ENCODE measurements at places on chromosomes 16 and 17.

DNA sequence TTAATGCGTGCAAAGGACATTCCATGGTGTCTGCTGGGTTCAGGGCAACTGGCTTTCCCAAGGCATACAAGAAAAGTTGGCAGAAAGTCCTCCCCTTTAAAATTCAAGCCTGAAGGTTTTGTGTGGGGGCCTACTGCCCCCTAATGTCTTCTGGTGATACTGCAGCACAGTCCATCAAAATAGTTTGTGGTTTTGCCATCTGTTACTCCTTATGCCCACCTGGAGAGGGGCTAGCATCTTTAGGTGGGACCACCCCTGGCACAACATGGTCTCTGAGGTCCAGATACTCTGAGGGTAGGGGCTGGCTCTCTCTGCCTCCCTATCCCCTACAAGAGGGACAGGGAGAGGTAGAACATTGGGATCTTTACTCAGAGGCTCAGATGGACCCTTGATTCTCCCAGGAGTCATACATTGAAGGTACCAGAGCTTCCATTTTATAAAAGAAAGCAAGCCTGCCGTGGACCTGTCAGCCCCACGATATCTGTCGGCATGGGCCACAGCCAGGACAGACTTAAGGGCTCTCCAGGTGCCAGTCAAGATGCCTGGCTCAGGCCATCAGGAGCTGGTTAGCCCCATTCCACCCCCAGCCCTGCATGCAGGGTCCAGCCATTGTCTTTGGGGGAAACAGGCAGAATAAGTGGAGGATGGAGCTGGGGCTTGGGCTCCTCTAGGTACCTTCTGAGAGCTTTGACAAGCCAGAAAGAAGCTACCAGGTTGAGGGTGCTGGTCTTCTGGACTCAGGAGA, 6.3 kb downstream of the ESRP2 start:
- no peak for DNase-seq

GRCh38 chr17:15403276-15403939, 62.0 kb upstream of the TEKT3 start:
- DNase-seq, result no peak

- DNase-seq, result no peak
Observed at GRCh38 chr16:47940466-47940865, 215.3 kb downstream of the ABCC12 start.

- no peak for DNase-seq
Observed at GRCh38 chr17:6592173-6592572, 35.8 kb upstream of the PITPNM3 start.

DNA sequence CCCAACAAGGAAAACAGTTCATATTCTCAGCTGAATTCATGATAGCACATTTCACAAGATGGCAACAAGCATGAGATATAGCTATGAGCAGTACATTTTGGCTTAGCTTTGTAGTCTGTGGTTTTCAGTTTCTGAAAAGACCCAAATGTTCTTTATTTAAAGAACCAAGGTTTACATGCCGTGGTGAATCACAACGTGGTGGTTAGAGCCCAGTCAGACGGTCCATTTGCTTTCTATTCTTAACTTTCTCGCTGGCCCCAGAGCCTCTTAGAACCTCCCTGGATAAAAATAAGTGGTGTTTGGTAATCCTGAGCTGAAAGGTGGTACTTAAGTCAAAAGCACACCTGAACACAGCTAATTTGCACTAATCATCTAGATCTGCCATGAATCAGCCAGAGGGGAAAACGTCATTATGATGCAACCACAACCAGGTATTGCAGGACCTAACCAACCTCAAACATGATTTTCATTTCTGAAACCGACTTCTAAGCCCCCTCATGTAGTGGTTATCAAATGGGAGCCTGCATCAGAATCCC, 18.6 kb upstream of the HAPSTR1 start:
- peak; percentile 74 for DNase-seq

- DNase-seq, result no peak
Observed at GRCh38 chr17:15482476-15482875, 15.1 kb upstream of the CDRT4 start.

DNA sequence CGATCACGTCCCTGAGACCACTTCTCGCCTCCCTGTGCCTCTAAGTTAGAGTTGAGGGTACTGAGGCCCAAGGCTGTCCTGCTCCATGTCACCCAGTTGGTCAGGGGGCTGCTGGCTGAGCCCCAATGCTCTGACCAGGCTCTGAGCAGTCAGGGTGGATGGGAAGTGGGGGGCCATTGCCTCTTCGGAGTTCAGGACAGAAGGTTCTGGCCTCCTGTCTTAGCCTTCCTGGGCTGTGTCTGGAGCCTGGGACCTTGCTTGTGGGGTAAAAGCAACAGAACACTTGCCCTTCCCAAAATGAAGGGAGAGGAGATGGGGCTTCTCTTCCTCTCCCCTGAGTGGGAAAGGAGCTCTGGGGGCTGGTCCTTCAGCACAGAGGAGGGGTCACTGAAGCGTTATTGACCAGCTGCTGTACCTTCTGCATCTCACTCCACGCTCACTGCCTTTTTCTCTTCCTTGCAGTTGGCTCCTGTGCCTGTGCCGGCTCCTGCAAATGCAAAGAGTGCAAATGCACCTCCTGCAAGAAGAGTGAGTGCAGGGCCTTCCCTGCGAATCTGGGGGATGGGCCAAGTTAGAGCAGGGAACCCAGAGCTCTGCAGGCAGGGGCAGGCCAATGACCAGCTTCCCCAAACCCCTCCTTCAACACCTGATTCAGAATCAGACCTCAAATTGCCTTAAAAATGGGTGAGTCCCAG, 580 bp downstream of the MT1X start:
- DNase-seq, result no peak

DNA sequence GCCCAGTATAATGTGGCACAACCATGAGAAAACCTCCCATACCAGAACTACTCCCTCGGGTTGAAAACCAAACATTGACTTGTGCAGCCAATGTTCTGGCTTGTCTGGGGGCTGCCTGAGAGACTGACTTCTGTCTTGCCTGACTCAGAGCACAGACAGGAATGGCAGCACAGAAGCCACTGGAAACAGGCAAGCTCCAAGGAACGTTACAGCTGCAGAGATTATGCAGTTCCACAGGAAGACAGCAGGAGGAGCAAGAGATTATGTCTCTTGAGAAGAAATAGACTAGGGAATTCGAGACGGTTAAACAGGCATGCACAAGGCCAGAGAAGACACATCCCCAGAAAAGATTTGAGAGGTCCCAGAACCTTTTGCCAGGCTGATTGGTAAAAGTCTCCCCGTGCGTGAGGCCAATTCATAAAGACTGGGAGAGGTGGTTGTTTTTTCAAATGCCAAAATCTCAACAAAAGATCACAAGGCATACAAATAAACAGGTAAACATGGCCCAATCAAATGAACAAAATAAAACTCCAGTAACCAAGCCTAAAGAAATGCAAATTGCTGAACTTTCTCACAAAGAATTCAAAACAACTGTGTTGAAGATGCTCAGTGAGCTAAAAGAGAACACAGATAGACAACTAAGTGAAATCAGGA, 90.6 kb upstream of the CDH5 start:
- no peak for DNase-seq

DNA sequence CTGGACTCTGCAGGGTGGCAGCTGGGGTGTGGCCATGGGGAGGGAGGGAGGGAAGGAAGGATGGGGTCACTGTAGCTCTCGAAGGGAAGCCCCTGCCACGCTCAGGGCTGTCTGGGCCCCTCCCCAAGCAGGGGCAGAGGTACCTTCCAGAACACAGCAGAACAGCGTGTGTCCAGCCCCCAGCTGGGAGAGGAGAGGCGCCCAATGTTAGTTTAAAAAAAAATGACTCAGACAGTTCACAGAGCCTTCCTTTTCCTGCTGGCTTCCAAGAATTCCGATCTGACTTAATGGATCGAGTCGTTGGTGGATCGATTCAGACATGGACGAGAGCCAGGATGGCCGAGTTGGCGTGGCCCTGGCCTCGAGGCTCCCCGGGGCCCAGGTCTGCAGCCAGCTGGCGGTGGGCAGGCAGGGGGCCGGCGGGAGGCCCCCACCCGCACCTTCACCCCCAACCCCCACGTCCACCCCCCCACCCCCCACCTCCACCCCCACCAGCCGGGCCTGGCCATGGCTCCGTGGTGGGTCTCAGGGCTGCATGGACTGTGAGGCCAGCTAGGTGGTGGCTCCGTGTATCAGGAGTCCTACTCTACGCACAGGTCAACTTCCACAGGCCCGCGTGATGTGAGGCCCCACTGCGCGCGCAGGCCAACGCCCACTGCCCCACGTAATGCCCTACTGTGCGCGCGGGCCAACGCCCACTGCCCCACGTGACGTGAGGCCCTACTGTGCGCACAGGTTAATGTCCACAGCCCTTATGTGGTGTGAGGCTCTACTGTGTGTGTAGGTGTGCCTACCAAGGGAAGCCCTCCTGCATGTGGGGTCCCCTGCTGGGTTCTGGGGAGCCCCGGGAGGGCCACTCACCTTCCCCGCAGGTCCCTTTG, 21.8 kb downstream of the CACNA1H start:
- no peak for DNase-seq

DNA sequence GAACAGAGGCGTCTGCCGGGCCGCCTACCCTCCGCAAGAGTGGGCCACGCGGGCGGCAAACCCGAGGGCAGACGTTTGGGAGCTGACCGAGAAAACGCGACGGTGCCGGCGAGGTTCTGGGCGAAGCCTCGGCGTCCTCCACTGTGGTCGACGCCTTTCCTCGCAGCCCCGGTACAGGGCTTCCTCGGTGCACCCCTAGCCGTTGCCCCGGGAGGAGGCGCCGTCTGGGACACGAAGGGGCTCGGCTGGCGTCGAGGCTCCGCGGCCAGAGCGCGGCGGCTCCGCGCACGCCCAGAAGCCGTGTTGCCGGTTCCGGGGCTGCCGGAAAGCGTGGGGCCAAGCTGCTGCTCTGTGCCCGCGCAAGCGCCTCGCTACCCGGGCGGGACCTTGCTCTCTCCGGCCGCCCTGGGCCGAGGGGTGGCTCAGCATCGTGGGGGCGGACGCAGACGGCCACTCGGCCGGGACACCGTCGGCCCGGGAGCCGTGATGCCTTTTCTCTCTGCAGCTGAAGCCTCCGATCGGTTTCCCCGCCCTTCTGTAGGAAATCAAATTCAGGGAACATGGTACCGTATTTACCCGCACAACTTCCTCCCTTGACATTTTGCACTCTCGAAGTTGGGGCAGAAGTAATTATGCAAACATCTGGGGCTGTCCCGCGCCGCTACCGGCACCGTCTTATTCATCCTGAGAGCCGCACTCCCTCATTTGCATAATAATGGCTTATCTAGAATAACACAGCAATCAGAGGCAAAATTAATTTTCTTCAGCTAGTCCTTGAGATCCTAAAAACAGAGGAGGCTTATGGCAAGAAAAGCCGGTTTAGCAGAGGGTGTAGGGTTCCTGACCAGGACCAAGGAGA, 7.3 kb upstream of the CBX8 start:
- DNase-seq, result no peak

DNA sequence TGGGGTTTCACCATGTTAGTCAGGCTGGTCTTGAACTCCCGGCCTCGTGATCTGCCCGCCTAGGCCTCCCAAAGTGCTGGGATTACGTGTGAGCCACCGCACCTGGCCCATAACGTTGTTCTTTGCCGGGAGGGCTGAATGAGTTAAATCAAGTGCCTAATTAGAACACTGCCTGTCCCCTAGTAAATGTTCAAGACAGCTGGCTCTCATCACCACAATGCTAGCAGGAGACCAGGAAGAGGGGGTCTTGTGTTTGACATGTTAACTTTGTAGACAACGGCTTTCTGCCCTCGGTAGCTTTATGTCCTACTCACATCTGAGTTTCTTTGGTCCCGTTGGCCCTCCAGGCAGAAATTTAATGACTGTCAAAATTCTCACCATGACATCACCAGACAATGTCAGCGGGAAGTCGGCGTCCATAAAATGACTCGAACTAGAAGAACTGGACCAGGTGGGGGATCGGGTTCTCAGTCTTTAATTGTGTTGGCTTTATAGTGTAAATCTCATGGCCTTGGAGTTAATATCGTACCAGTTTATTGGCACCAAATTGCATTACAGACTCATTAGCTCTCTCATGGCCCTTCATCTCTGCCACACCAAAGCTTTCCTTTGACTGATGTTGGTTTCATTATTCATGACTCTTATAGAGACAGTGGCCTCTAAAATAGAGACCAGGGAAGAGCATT, 11.4 kb upstream of the ITPRIPL2 start:
- no peak for DNase-seq

GRCh38 chr17:3798273-3799180, 2.5 kb downstream of the ITGAE start:
- DNase-seq, result no peak

GRCh38 chr17:17890773-17891759, 54.3 kb upstream of the SREBF1 start:
- no peak for DNase-seq

DNA sequence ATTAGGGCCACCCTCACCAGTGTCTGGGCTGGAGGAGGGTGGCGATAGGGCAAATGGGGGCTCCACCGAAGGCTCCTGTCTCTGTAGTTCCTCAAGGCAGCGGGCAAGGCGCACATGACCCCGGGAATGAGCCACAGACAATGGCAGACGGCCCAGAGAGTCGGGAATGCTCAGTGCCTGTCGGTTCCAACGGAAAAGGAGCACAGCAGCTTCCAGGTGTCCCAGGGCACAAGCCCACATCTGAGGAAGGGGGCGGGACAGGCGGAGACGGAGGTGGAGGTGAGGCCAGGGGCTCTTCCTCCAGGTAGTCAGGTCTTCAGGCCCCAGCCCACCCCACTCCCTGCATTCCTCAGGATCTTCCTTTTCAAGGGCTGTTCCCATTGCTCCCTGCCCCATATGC, 5.1 kb upstream of the SPAG7 start:
- DNase-seq, result no peak

- no peak for DNase-seq
Observed at GRCh38 chr16:21169249-21169981, 10.9 kb downstream of the LDAF1 start.

- no peak for DNase-seq
Observed at GRCh38 chr17:43766413-43767052, 7.9 kb upstream of the SOST start.

DNA sequence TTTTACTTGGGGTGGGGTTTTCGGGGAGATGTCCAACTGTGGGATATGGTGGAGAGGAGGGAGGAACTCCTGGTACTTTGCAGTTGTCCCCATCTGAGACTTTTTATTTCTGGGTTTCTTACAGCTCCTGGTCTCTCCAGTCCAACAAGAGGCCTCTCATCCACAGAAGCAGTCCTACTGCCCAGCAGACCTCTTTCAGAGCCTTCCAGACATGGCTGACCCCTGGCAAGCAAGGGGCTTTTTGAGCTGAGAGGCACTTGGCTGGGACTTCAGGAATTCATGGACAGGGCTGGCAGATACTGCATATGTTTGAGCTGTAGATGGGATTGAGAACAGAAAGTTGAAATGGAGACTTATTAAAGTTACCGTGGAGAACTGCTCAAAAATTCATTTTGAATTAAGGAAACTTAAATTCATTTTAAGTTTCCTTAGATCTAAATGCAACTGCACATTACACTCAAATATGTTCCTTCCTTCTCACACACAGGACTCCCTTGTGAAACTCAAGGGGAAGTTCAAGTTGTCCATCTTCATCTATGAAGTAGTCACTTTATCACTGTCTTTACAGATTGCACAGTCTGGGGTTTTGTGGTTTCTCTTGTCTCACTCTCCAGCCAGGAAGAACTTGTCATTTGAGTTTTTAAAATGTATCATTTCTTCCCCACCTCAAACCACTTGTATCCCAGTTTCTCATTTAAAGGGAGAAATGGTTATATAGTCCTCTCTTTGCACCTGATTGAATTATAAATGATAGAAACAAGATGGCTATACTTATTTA, 1.1 kb downstream of the LASP1NB start:
- no peak for DNase-seq

Data from GM04503 (cell line).